ENCODE measurements at places on chromosomes 13 and 19.

GRCh38 chr13:110411688-110412059 is 104.6 kb downstream of the COL4A2 start:
- no peak for DNase-seq

GRCh38 chr19:55676383-55676782 is 1.4 kb downstream of the EPN1 start:
- DNase-seq, result no peak

GRCh38 chr19:6744381-6745301 is 5.2 kb downstream of the TRIP10 start:
- DNase-seq, result no peak

GRCh38 chr13:42696191-42696590 is 85.2 kb upstream of the FAM216B start:
- DNase-seq, result no peak

DNA sequence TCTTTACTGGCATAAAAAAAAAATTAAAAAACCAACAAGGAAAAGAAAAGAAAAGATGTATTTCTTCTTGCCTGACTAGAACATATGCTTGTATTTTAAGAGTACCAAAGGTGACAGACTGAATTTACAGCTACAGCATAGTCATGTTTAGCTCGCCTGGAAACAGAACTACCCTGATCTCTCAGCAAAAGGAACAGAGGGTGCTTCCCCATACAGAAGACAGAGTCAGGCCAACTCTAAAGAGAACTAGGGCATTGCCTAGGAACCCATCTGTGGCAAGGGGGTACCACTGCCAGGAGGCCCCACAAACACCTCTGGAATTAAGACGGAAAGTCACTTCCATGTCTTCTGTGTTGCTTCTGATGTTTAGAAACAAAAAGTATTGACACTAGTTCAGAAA is 252.1 kb upstream of the STARD13 start:
- DNase-seq, result peak; percentile 3

DNA sequence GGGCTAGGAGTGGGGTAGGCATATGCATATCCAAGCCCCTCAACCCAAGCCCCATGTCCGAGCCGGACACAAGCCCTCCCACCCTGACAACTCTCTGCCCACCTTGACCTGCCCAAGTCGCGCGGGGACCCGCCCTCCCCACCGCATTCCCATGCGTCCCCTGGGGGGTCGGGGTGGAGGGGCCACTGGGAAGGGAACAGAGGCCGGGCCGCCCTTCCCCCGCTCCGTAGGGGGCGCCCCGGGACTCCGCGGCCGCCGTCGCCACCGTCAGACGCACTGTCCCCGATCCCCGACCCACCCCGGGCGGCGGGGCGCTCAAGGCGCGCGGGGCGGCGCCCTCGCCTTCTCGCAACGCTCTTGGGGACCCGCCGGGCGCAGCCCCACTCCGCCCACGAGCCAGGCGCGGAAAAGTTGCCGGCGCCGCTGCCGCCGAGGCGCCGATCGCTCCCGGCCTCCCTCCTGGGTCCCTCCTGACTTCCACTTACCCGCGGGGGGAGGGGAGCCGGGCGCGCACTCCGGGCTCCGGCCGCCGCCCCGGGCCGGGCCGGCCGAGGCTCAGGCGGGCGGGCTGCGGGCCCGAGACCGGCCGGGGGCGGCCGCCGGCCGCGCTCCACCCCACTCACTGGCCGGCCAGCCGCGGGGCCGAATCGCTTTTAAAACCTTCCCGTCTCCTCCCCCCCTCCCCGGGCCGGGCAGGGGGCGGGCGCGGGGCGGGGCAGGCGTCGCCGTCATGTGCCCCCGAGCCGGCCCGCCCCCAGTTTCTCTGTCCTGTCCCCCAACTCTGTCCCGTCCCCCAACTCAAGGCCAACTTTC is 34.4 kb upstream of the NANOS3 start:
- DNase-seq, result peak; percentile 62

GRCh38 chr19:18894254-18895037 is 1.5 kb downstream of the CERS1 start:
- DNase-seq, result no peak

DNA sequence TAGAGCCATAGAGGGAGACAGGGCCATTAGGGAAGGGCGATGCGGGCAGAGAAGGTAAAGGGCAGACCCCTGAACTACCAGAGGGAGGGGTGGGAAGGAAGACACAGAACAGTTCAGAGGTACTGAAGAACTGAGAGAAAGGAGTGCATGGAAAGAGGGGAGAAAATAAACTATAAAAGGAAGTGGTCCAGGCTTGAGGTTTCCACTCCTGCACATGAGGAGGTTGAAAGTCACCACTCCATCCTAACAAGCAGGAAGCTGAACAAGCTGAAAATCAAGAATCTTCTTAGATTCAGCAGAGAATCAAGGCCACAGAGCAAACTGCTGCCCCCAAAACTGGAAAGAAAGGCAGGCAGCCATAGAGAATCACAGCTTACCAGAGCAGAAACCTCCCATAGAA is 45.1 kb downstream of the MIPEP start:
- no peak for DNase-seq

GRCh38 chr13:90889906-90890834 is 457.3 kb upstream of the MIR17HG start:
- no peak for DNase-seq

GRCh38 chr13:74758188-74758587 is 624.0 kb upstream of the KLF12 start:
- no peak for DNase-seq

DNA sequence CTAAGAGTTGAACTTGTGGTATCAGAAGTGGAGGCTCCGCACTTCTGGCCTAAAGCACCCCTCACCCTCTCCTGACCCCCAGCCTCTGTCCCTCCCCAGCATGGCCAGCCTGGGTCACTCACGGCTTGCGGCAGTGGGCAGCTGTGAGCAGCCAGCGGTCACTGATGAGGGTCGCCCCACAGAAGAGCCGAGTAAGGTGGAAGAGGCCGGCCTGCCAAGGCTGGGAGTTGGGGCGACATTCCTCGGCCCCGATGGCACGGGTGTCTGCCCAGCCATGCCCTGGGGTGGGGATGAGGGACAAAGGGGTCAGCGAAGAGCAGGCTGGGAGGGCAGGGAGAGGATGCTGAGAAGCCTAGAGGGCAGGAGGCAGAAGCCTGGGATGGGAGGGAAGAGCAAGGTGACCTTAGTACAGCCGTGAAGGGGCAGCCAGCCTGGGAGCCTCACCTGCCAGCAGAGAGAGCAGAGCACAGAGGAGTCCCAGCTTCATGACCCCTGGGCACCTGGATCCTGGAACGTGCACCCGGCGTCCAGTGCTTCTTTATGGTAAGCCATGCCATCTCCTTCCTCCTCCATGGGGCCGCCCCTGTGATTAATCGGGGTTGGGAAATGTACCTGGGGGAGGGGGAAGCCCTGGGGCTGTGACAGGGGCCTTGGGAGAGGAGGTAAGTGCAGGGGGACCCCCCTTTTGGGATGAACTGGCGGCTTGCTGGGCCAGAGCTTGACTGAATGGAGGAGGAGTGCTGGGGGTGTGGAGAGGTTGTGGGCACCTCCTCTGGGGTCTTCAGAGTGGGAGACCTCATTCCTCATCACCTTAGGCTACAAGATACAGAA is 7.9 kb upstream of the KLK8 start:
- DNase-seq, result no peak

DNA sequence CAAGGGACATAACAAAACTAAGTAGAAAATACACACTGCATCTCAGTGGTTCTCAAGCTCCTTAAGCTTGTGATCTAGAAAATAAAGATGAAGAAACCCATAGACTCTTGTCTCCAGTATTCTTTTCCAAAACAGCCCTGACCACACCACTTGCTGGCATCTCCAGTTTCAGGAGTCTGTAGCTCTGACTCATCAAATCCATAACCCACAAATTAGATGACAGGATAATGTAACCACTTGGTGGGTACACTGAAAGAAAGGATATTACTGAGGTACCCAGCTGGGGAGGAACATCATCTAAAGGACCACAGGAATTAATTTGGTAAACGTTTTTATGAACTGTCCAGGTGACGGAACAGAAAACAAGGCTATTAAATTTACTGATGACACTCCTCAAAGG is 214.7 kb downstream of the VWA8 start:
- DNase-seq, result no peak

DNA sequence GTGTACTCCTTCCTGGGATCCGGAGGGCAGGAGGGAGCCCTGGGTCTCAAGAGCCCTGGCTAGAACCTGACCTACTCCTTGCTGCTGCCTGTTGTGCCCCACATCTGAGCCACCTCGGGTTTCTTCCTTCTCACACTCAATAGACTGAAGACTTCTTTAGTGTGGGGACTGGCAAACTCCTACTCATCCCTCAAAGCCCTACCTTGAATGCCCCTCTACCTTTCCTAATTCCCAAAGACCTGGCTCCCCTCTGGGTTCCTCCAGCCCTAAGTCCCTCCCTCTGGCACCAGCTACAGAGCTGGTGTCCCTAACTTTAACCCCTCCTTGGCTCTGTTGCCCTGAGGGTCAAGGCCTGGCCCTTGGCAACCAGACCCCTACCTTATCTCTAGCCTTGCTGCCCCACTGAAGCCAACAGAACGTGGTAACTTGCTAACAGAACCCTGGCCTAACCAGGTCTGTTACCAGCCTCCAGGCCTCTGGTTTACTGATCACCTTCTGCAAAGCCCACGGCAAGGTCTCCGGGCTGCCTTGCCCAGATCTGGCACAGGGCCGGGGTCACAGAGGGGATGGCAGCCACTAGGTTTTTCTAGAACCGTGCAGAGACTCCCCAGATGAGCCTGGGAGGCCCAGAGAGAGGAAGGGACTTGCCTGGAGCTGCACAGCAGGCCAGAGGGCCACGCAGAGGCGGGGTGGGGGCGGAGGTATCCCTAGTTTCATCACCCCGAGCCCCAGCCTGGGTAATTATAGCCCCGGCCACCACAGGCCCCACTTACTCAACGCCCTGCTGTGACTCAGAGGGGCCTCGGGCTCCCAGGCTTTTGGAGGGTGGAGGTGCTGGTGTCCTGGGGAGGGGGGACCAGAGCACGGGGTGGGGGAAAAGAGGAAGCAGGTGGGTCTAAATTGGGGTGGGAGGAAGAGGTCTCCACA is 15.3 kb downstream of the ZBTB7A start:
- no peak for DNase-seq

DNA sequence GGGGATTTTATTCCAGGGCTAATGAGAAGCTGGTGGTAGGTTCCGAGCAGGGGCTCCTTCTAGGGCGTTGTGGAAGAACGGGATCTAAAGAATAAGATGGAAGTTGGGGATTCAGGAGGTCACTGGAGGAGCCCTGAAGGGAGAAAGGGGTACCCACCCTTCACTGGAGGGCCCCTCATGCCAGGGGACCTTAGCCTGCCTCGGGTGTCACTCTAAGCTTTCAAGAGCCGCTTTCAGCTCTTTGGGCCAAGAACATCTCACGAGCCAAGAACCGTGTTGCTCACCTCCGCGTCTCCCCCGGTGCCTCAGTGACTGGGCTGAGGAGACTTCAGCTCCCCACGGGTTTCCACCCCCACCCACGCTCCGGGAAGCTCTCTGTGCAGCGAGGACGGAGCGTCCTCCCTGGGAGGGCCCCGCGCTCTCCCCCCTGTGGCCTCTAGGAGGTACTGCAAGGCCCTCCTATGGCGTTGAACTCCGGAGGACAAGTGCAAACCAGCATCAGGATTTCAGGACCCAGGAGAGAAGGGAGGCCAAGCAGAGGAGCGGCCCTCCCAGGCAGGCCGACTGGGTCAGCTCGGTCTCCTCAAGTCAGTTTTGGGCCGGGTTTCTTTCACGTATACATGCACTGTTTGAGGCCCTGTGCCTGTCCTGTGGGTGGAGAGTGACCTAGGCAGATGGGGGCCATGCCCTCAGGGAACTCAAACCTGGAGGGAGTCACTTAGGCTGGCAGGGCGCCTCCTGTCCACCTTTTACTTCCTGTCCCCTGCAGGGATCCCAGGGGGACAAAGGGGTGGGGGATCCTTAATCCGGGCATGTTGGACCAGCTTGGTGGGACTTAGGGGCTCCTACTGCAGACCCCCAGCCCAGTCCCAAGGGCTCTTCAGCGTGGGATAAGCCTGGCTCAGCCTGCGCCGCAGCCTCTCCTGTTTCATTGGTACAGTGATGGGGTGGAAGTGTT is 5.1 kb upstream of the KRTDAP start:
- peak; percentile 48 for DNase-seq

GRCh38 chr13:88345171-88345847 is 674.1 kb downstream of the SLITRK5 start:
- no peak for DNase-seq

DNA sequence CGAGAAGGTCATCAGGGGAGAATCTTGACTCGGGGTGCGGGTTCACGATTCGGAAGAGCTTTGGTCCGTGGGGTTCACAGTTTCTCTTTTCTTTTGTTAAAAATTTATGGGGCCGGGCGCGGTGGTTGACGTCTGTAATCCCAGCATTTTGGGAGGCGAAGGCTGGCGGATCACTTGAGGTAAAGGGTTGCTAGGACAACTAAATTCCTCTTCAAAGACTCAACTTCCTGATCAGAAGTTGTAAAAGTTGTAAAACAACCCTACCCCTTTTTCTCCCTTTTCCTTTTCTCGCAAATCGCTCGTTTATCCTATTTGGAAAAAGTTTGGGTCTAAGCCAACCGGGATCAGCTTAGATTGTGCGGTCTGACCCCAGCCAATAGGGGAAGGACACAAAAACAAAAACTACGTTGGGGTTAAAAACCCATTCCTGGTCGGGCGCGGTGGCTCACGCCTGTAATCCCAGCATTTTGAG is 673 bp downstream of the ZNF486 start:
- no peak for DNase-seq

DNA sequence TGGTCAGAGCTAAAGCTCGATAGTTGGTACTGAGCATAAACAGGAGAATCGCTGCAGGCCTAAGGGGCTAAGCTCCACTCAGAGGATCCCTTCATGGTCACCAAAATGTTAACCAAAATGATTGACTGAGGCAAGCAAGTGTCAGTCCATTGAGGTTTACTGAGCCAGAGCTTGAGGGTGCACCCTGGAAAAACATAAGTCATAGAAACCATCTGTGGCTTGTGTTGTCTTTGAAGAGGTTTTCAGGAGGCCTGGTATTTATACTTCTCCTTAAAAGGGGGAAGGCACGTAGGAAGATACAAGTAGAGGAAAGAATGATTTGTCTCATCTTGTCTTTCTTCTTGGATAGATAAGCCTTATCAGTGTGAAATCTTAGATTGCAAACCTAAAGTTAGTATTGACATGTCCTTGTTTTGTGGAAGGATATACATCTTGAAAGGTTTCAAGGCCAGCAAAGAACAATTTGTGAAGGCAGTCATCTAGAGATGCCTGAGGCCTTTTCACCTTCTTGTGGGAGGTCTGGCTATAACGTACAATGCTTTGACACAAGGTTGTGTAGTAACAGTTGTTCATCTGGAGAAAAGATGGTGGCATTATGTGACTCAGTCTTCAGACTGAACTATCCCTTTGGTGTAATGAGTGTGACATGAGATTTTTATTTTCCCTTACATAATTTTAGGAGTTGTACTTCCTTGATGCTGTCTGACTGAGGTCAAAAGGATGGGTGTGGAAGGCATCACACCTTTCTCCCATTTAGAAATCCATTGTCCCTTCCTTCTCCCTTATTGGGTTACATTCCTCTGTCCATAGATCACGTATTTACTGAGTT is 14.7 kb upstream of the CEACAM6 start:
- DNase-seq, result no peak

DNA sequence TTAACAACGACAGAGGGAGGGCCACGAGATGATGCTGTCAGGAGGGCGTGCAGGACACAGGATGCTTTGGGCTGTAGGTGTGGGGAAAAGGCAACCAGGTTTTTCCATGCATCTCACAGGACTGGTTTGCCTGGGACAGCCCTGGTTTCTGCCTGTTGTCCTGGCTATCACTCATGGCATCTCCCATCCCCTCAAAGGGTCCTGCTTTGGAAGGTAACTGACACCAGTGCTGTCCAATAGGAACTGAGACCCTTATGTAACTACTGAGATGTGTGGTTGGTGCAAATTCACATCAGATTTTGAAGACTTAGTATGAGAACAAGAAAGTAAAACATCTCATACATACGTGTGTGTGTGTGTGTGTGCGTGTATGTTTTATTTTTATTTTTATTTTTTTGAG is 144.2 kb downstream of the URI1 start:
- no peak for DNase-seq
